ENCODE measurements at places on chromosomes 1 and 21. TPM values are rescaled to one million over a fixed set of nuclear protein-coding genes. Genes with fewer than 3 reads are reported as not detected.

The CLEC20A gene
- total RNA-seq = not detected

The FABP3 gene
- not detected for total RNA-seq

DNA sequence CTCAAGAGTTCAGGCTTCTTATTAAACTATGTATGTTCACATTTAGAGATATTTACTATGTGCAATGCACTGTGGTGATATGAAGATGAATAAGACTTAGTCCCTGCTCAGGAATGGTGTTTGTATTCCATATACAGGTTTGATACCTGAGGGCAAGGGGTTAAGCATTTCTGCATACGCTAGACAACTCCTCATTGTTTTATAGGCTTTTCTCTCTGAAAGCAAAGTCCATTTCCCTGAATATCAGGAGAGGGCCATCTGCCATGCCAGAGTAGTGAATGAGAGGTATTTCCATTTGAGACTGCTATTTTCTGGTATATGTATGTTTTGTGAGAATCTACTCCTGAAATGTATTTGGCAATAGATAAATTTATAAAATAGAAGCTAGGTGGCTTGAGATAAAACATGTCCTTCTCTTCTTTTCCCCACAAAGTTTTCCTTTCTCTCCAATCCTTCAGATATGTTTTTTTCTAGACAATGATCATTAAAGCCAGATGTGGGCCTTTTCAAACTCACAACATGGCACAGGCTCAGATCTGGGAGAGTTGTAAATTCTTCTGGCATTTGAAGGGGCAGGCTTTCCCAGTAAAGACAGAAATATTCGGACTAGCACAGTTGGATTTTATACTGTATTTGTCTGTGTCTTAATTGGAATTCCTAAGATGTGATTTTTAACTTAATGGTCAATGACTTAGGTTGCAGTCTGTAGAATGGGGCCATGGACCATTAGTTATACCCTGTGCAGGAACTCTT lies 73.3 kb upstream of the WDR26 start:
- H3K27ac ChIP-seq = no peak overlapping the region
- H3K36me3 ChIP-seq = no peaks in the 10 kb centered on the region
- H3K27me3 ChIP-seq = no peaks in the 10 kb centered on the region
- no peak for DNase-seq

- H3K27me3 ChIP-seq = no peaks in the 10 kb centered on the region
- peak overlapping the region; percentile 89 for H3K4me3 ChIP-seq
- DNase-seq = no peak
- H3K27ac ChIP-seq = peak overlapping the region; percentile 96
- peaks cover 33% of the 10 kb centered on the region for H3K4me1 ChIP-seq
Observed at GRCh38 chr21:36965720-36966065, 776 bp downstream of the HLCS start.

GRCh38 chr1:227167276-227168101 lies 150.8 kb downstream of the CDC42BPA start:
- no peak for DNase-seq
- no peak overlapping the region for H3K27ac ChIP-seq
- H3K4me3 ChIP-seq = no peak overlapping the region
- peaks cover 2% of the 10 kb centered on the region for H3K36me3 ChIP-seq
- H3K4me1 ChIP-seq = peaks cover 25% of the 10 kb centered on the region
- no peaks in the 10 kb centered on the region for H3K27me3 ChIP-seq

The RRP1 gene
- total RNA-seq = 89.1 TPM

DNA sequence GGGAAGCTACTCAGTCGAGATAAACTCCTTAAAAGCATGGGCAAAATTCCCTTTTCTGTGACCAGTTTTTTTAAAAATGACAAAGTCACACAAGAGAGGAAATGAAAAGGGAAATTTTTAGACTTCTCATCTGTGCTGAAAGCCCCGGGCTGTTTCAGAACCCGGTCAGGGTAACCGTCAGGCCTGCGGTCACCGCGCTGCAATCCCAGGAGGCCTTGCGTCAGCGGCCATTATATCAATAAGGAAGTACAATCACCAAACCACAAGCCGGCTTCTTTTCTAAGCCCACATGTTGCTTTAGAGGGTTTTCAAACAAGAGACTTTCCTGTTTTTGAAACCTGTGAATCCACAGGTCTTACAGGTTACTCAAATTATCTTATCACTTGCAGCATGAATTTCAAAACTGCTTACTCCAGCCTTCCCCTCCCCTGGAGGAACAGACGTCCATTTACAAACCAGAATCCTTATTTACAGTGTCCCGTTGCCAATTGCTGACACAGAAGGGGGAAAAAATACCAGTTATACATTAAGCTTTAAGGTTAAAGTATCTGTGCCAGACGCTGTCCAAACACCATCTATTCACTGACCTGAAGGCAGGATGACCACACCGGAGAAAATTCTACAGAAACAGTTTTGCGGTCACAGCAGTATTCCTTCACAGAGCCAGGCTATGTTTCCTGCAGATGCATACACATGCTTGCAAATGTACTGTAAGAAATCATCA lies 165.3 kb downstream of the TOMM20 start:
- no peaks in the 10 kb centered on the region for H3K36me3 ChIP-seq
- H3K27ac ChIP-seq = peak overlapping the region; percentile 82
- H3K27me3 ChIP-seq = no peaks in the 10 kb centered on the region
- DNase-seq = peak; percentile 76
- no peak overlapping the region for H3K4me3 ChIP-seq

DNA sequence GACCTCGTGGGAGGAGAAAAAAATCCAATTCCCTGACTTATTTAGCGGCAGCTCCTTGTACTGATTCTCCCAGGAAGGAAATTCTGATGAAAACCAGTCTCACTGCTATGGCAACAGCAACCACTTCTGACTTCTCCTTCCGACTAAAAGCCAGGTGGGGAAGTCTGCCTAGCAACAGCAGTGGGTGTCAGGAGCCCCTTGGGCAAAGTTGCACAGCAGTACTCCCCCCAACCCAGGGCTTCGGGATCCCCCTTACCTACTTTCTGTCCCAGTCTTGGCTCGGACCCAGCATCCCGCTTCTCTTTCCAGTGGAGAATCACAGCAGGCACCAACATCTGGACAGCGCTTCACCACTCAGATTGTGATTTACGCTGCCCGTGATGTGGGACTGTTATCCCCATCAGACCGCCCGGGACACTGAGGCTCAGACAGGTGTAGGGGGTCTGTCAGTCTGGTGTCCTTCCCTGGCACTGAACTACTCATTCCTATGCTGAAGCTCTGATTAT lies 24.6 kb downstream of the NKAIN1 start:
- no peaks in the 10 kb centered on the region for H3K36me3 ChIP-seq
- DNase-seq = no peak
- H3K4me1 ChIP-seq = no peaks in the 10 kb centered on the region
- peaks cover 30% of the 10 kb centered on the region for H3K27me3 ChIP-seq

The PLA2G2C gene
- 0.13 TPM for total RNA-seq

DNA sequence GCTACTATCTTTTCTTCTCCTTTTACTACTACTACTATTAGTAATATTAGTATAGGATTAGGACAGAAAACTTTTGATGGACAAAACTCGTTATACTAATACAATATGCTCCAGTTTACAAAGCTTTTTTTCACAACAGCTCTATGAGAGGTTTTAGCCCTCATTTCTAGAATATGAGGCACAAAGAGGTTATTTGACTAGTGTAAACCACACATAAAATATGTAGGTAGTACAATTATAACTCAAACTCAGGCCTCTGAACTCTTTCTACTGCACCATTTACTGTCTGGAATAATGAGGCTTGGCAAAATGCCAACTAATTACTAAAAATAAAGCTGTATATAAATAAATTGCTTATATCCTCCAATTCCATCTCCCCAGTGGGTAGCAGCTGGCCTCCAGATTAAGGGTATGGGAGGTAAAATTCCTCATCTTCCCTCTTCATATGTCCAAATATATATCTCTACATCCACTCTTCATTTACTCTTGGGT lies 99.9 kb downstream of the LYST start:
- H3K27ac ChIP-seq = no peak overlapping the region
- H3K4me1 ChIP-seq = no peaks in the 10 kb centered on the region
- DNase-seq = no peak
- H3K4me3 ChIP-seq = no peak overlapping the region
- H3K27me3 ChIP-seq = no peaks in the 10 kb centered on the region

The PADI2 gene
- total RNA-seq = 0.11 TPM

The DRAXIN gene
- total RNA-seq = not detected

DNA sequence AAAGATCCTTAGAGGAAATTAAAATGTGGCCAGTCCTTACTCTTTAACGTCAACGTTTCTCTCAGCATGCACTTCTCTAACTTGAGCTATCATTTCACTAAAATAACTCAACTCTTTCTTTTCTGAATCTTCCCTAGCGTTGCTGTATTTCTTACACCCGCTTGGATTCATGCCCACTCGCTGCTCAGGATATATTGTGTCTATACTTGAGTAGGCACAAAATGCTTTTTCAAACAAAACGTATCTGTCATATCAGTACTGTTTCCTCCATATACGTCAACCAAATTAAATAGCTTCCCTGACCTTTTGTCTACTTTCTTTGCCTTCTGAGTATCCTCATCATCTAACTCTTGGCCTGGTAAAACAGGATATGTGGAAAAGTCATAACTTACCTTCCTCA lies 549.7 kb downstream of the SMYD3 start:
- H3K4me1 ChIP-seq = peaks cover 12% of the 10 kb centered on the region
- H3K4me3 ChIP-seq = no peak overlapping the region
- no peak for DNase-seq
- H3K27me3 ChIP-seq = no peaks in the 10 kb centered on the region
- H3K27ac ChIP-seq = no peak overlapping the region

DNA sequence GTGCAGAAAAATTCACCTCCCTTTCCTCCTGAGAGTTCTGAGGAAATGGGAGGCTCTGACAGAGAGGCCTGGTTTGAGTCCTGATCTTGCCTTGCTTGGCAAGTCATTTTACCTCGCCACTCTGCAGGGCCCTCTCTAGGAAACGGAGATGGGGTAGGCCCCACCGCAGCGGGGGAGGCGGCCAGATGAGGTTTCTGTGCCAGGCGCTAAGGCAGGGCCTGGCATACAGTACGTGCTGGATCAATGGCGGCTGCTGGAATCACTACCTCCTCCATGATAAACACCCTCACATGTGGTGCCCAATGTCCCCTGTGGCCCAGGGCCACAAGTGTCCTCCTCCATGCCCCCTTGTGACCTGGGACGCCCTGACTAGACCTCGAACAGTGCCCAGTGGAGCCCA lies 499 bp upstream of the PLEKHG5 start:
- no peak overlapping the region for H3K4me3 ChIP-seq
- H3K27ac ChIP-seq = no peak overlapping the region
- H3K36me3 ChIP-seq = no peaks in the 10 kb centered on the region

DNA sequence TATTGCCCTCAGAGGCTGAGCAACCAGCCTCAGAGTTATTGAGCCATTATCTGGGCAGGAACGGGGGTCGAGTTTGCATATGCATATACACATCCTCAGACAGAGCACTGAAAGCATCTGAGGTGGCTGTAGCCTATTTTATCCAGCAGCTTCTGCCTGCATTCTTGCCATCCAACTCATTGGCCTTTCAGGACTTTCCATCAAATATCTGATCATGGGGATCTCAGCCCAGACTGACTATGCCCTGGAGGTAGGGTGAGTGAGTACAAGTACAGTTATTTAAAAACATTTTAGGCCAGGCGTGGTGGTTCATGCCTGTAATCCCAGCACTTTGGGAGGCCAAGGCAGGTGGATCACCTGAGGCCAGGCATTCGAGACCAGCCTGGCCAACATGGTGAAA lies 1.8 kb upstream of the MTF1 start:
- H3K4me3 ChIP-seq = no peak overlapping the region
- peaks cover 45% of the 10 kb centered on the region for H3K36me3 ChIP-seq
- no peaks in the 10 kb centered on the region for H3K27me3 ChIP-seq
- DNase-seq = no peak

DNA sequence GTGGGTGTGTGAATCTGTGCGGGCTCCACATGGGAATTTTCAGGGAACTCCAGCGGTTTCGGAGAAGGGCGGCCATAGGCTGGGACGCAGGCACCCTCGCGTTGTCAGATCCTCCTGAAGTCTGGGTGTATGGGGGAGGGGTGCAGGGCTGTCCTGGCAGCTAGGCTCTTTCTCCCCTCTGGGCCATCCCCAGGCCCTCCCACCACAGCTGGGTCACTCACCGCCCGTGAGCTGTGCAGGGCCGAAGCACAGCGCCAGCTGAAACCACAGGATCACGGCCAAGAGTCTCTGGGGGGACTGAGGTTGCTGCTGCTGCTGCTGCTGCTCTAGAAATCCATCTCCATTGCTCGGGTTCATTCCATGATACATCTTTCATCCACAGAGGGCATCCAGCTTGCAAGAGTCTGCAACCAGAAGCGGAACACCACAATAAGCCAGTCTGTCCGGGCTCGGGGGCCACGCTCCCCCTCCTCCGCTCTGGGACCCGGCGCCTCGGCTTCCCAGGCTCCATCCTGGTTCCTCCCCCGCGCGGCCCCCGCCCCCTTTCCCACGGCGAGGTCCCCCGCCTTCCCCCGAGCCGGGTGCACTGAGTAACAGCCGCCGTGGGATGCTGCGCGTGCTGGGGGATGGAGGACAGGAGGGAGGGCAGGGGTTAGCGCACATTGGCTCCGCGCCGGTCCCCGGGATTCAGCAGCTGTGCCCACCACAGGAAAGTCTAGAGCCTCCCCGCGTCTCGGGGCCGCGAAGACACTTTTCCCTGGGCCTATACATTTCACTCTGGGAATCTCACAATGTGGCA lies 720 bp downstream of the SUSD4 start:
- DNase-seq = no peak
- peak overlapping the region; percentile 40 for H3K4me3 ChIP-seq
- no peaks in the 10 kb centered on the region for H3K36me3 ChIP-seq
- peaks cover 26% of the 10 kb centered on the region for H3K27me3 ChIP-seq

DNA sequence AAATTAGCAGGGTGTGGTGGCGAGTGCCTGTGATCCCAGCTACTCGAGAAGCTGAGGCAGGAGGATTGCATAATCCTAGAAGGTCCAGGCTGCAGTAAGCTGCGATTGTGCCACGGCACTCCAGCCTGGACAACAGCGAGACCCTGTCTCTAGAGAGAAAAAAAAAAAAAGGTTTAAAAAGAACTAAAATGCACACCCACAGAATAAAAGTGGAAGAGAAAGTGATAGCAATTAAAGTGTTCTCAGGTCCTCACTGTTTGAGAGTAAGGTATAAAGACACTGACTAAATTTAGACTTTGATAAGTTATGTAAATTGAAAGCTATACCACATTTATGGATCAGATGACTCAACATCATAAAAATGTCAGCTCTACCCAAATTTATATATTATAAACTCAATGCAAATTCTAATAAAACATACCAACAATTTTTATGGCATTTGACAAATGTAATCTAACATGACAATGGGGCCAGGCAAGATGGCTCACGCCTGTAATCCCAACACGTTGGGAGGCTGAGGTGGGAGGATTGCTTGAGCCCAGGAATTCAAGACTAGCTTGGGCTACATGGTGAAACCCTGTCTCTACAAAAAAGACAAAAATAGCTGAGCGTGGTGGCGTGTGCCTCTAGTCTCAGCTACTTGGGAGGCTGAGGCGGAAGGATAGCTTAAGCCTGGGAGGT lies 11.8 kb downstream of the ZBTB17 start:
- H3K27ac ChIP-seq = no peak overlapping the region
- H3K36me3 ChIP-seq = peaks cover 46% of the 10 kb centered on the region
- no peaks in the 10 kb centered on the region for H3K4me1 ChIP-seq
- no peak for DNase-seq
- H3K27me3 ChIP-seq = no peaks in the 10 kb centered on the region
